ENCODE measurements at places on chromosomes 12 and 14. TPM values are rescaled to one million over a fixed set of nuclear protein-coding genes. Genes with fewer than 3 reads are reported as not detected.

Gene CCDC38
- 0.33 TPM for total RNA-seq

Gene NELL2
- total RNA-seq: 22.8 TPM

Gene ACSM4
- total RNA-seq: not detected

Gene RERGL
- total RNA-seq: not detected

Gene PLEKHD1
- 0.16 TPM for total RNA-seq

Gene PAPLN
- 0.19 TPM for total RNA-seq

Gene PHETA1
- 1.8 TPM for total RNA-seq

Gene TMEM233
- total RNA-seq: not detected

- DNase-seq: no peak
Observed at GRCh38 chr14:57811998-57812546, 53.8 kb downstream of the SLC35F4 start.

DNA sequence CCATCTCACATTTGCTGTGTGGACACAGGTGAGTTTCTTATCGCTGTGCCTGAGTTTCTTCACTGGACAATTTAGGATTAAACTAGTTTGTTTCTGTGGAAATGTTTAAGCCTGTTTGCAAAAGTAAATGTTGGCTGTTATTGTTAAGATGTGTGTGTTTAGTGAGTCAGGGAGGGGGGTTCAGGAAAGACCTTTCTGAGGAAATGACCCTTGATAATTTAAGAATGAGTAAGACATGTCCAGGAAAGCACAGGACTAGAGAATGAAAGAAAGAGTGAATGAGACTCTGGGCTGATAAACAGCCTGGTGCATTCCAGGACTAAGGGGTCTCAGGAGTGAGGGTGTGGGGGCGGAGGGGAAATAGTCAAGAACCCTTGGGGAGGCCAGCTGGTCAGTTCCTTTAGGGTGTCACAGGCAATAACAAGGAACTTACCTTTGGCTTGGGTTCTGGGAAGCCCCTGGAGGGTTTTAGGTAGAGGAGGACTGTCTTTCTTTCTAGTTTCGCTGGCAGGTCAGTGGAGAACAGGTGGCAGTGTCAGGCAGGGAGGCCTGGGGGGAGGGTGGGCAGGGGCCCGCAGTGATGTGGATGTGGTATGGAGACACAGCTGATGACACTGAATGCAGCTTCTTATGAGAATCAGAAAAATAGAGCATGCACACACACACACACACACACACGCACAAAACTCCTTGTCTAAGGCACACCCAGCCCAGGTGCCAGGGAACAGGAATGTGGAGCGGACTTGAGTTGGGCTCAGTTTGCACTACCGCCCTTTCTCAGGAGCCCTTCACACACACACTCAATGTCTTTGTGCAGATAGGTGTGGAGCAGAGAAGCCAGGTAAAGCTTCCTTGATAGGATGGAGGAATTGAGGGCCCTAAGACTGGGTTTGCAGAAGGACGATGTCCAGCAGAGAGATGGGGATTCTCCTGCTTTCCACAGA is 1005.5 kb downstream of the VRK1 start:
- no peak for DNase-seq

- DNase-seq: no peak
Observed at GRCh38 chr14:94839348-94839747, 69.4 kb upstream of the GSC start.

DNA sequence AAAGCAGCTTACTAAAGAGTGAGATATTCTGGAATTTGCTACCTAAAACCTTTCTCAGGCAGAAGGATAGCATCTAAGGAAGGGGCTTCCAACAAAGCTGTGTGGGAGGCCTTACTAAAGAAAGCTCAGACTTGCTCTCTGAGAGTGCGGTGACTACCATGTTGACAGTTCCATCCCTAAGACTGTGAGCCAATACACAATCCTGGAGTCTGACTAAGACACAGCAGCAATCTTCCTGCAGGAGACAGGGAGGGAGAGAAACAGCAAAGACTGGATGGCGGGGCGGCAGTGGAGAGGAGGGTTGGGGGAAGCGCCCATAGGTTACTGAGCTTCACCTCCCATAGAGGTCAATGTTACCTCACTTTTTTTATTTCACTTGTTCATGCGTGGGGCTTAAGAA is 70.9 kb downstream of the KITLG start:
- no peak for DNase-seq

DNA sequence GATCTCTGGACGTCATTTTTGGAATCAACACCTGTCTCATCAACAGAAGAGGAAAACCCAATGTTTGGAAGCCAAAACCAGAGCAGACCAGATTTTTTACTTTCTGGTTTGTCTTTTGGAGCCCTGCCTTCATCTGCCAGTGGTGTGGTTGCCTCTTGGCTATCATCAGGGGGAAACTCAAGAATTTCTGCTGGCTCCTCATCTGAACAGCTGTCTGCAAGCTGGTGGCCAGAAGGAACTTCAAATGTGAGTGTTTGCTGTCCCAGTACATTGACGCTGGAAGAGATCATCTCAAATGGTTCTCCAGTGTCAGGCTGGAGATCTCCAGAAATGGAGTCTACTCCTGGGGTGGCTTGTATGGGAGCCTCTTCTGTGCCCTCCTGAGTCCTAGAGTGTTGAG is 13.8 kb downstream of the PLD4 start:
- no peak for DNase-seq

DNA sequence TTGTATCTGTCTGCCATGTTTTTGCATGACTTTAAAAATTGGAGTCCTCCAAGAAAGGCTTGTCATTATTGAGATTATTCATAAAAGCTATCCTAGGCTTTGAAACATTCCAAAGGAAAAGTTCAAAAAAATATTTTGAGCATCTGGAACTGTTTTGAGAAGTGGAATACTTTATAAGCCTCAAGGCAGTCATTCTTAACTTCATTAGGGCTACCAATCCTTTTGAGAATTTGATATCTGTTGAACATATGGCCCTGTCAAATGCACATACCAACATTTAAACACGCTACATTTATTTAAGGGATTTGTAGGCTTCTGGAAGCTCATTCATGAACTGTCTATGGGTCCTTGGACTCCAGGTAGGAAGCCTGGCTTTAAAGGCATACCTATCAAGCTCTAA is 77.0 kb downstream of the TMEM117 start:
- no peak for DNase-seq

DNA sequence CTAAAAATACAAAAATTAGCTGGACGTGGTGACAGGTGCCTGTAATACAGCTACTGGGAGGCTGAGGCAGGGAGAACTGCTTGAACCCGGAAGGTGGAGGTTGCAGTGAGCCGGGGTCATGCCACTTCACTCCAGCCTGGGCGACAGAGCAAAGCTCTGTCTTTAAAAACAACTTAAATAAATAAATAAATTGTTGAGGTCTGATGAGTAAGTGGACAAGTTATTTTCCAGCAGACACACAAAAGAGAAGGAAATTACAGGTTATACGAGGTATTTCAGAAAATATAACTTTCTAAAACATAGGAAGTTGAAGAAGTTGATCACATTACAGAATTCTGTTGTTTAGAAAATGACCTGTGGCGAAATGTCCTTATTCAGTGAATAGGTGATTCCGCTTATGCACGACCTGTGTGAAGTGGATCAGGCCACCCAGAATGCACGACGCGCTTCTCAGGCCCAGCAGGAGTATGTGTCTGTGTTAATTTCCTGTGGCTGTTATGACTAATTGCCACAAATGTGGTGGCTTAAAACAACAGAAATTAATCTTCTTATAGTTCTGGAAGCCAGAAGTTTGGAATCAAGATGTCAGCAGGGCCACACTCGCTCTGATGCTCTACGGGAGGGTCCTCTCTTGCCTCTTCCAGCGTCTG is 38.1 kb downstream of the P2RX7 start:
- no peak for DNase-seq

GRCh38 chr14:64928239-64929013 is 14.1 kb downstream of the GPX2 start:
- DNase-seq: no peak

- DNase-seq: no peak
Observed at GRCh38 chr14:53183611-53184010, 30.5 kb upstream of the DDHD1 start.

- no peak for DNase-seq
Observed at GRCh38 chr12:106304797-106305196, 2.3 kb downstream of the TCP11L2 start.

- no peak for DNase-seq
Observed at GRCh38 chr12:42636993-42637392, 47.4 kb upstream of the PRICKLE1 start.

DNA sequence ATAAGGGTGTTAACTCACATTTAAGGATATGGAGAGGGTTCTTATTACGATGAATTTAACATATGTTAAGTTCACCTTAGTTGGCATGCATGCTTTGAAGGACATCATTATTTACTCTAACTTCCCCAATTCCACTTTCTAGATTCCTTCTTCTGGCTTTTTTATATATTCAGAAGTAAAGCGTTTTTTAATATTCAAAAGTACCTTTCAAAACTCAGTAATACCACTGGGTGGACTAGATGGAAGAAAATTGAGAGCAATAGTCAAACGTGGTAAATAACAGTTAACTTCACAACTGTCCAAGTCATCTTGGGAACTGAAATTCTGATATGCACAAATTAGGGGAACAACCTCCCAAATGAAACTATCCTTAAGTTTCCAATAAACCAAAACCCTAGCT is 9.1 kb downstream of the SINHCAF start:
- DNase-seq: no peak
